ENCODE measurements at places on chromosomes 12 and 14.
A peak's percentile ranks its signal among the peaks of the same experiment; 100 is the strongest.

DNA sequence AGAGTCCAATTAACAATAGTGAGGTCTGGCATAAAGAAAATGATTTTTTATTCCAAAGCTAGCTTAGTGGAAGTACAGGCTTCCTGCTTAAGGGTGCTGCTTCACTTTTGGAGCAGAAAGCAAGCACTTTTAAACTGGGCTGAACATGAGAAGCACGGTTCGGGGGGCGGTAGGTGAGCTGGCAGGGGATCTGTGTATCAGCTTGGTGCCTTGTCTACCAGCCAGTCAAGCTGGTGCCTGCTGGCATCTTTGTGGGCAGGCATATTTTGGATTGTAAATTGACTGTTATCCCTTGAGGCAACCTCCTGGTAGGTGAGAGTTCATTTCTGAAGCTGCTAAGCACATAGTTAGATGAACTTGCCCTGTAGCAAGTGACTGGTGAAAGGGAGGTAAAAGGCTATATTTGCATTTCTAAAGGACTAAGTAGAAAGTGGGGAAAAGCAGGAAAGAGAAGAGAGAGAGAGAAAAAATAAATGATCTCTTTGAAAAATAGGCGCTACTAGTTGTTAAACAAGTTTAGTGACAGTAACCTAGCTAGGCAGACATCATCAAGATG, 121.1 kb upstream of the SYT10 start:
- DNase-seq, result no peak

DNA sequence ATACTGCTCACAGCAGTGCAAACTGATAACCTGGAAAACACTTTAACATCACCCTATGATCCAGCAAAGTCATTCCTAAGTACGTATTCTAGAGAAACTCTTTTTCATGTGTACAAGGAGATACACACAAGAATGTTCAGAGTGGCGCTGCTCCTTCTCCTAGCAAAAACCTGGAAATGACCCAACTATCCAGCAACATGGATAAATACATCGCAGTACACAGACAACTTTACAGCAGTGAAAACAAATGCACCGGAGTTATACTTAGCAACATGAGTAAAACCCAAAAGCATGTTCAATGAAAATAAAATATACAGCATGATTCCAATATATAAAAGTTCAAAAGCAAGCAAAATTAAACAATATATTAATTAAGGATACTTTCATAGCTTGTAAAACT, 18.7 kb downstream of the SART3 start:
- DNase-seq, result no peak

DNA sequence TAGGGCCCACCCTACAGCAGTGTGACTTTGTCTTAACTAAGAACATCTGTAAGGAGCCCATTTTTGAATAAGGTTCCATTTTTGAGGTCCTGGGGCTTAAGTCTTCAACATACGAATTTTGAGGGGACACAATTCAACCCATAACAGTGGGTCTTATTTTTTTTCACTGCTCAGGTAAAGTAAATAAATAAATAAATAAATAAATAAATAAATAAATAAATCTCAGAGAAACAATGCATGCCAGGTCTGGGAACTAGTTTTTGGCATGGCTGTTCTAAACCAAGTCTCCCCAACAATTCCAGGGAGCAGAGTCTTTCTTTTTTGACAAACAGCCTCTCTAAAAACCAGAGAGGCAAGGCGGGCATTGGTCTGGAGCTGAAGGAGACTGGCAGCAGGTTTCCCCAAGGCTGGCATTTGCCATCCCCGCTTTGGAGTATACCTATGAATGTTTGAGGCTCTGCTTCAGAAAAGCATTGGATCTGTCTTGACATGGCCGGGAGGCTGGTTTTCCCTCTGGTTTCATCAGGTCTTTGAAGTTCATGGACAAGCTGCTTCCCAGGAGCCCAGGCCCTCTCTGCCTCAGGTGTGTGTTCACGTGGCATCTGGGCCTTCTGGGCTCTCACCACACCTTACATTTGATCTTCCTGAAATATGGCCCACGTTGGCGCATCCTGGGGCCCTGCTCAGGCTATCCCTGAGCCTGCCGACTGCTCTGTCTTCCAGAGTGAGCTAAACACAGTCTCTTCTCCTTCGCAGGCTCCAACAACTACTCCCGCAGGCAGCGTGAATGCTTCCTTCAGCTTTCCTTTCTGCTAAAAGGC, 545.2 kb downstream of the BCL11B start:
- DNase-seq, result no peak

DNA sequence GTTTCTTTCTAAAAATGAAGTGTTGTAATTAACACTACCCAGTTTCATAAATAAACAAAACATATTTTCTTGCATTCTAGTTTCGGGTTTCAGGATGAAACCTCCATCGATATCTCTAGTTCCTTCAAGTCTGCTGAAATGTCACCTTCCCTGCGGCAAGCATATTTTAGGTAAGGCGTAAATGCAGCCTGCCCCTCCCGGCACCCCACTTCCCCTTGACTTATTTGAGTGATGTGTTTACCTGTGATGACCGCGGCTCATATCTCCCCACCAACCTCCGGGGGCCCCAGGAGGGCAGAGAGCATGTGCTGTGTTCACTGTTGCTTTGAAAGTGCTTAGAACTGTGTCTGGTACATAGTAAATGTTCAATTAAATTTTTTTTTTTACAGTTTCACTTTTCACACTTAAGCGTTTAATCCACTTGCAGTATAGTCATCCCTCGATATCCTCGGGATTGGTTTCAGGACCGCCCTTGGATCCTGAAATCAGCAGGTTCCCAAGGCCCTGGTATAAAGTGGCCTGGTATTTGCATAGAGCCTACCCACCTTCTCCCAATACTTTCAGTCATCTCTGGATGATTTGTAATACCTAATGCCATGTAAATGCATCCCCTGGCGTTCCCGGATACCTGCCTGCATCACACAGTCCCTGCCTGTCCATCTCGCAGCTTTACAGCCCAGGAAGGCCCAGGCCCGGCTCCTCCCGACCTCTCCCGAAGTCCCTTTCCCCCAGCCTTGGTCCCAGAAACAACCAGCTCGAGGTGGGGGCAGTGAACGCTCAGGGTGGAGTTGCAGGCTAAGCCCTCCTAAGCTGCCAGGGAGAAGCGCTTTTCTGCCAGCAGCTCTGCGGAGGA, 40.2 kb upstream of the FBRSL1 start:
- no peak for DNase-seq

DNA sequence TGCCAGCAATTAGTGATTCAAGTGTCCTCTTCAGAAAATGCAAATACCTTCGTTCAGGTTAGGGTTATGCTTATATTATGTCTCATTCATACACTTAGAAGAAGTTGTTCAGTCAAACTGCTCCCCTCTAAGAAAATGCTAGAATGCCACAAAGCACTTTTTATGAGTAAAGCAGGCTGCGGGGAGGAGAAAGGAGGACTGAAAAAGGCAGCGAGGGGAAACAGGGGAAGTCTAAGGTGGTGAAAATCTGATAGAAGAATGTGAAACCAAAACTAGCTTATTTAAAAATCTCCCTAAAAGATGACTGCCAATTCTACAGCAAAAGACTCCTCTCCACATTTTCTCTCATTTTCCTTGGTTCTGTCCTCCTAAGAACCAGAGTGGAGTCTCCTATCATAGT, 70.1 kb downstream of the PRKD1 start:
- no peak for DNase-seq

DNA sequence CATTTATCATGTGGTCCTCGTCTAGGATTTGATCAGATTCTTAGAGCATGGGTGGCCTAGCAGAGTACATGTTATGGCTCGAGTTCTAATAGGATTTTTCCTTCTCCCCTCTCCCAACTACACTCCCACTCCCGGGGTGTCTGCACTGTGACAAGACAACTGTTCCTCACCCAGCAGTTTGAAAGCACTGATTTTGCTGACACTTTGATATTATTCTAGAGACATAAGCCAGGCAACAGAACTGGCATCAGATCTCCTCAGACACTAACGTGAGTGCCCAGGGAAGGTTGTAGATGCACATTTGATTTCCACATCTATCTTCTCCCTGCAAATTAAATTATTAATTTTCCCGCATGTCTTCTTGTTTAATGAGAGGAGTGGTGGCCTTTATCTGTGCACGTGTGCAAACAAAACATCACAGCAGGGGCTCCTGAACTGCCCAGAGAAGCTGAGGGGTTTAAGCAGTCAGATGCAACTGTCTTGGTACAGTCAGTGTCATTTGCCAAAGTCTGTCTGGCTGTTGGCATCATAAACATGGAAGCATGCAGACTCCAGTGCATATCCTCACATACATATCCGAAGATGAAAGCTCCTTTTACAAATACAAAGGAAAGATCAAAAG, 491.8 kb downstream of the NPAS3 start:
- no peak for DNase-seq

DNA sequence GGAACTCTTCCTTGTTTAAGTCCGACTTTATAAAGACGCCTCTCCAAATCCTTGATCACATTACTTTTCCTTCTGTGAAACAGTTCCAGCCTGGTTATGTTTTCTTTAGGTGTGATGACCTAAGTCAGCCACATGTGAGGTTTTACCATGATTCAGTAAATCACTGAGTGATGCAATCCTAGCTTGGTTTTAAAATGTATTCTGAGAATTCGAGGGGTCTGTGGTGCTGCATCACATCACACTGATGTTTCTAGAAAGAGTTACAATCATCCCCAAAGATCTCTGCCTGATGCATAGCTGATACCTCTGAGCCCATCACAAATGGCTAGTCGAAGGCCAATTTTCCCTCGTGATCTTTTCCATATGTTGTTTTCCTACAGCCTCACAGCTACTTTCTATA, 152.7 kb downstream of the ANO2 start:
- peak; percentile 46 for DNase-seq

- DNase-seq, result no peak
Measured at GRCh38 chr12:106126441-106127337, 12.1 kb downstream of the NUAK1 start.
